CD4-positive, alpha-beta T cell treated with Interleukin-21 for 1 hour (primary cell): ENCODE measurements at places on chromosomes 6 and 20.
A peak's percentile ranks its signal among the peaks of the same experiment; 100 is the strongest.

GRCh38 chr6:105511639-105512038 is 108.8 kb upstream of the PREP start:
- no peak for DNase-seq

- no peak for DNase-seq
Observed at GRCh38 chr6:169189686-169190085, 64.0 kb downstream of the THBS2 start.

DNA sequence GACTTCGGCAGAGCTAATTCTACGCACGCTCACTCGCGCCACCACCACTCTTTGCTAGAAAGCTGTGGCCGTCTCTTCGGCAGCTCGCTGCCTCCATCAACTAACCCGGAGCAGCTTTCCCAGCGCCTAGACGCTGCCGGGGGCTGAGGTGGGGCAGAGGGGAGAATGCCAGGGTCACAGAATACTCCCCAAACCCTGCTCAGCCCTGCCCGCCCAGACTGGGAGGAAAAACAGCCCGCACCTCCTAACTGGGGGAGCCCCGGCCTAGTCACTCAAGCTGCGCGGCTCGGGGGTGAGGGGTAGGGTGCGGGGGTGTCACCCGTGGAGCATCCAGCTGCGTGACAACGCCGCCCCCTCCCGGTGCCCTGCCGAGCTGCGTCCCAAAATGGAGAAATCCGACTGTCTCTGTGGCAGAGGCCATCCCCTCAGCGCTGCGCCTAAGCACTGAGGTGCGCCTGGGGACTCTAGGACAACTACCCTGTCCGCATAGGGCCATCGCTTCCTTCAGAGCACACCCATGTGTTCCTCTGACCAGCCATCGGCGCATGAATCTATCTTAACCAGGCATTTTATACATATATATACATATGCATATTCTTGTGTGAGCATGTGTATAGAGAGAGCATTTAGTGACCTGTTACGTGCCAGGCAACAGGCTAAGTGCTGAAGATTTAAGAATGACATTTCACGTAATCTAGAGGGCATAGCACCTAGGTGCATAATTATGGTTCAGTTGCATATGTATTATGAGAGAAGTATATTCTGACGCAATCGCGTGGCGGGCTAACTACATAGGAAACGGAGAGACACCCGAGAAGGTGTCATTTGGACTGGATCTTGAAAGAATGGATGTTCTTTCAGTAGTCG is 1.5 kb upstream of the TENT5A start:
- DNase-seq = peak; percentile 84

DNA sequence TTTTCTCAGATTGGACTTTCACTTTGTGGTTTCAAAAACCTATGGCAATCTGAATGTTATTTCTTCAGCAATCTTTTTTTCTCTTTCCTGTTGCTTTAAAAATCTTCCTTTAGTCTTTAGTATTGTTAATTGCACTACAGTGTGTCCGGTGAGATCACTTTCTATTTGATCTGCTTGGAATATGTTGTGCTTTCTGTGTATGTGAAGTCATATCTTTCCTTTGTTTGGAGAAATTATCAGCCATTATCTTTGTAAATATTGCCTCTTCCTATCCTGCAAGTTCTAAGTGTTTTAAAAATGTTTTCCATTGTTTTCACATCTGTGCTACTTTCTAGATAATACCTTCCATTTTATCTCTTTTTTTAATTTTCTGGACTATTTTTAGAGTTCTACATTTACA is 171.4 kb upstream of the PRSS16 start:
- no peak for DNase-seq

GRCh38 chr6:35176301-35177024 is 35.3 kb upstream of the TCP11 start:
- no peak for DNase-seq

DNA sequence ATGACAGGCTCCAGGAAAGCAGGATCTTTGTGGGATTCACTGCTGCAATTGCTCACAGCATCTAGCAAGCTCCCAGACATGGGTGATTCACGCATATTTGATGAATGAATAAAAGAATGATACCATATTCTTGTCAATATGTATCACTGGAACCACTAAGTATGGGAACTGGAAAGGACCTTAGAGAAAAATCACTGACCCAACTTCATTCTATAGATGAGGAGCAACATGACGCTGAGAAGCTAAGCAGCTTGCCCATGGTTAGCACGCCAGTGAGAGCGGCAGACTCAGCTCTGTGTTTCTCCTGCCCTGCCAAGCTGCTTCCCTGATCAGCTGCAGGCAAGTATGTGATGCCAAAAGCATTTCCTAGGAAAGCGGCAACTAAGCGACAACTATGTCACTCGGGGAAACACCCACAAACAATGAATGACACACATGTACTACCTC is 66.8 kb downstream of the PPP1R3G start:
- no peak for DNase-seq
